ENCODE measurements at places on chromosomes 4 and X.

DNA sequence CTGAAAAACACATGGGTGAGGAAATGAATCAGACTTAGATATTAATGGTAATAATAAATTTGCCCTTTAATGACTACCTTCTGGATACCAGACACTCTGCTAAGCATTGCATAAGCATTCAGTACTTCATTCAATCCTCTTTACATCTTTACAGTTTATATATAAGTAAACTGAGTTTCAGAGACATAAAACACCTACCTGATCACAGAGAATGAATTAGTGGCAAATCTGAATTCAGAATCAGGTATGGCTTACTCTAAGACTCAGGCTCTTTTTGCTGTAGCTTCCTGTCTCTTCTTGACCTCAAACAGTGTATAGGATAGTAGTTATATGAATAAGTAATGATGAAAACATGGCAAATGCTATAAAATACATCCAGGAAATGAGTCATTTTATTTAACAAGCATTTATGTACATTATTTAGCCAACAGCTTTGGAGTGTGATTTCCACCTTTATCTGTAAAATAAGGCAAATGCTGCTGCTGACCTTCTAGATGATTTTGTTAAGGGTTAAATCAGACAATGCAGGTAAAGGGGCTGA, 83.9 kb downstream of the VEGFC start:
- DNase-seq = no peak

DNA sequence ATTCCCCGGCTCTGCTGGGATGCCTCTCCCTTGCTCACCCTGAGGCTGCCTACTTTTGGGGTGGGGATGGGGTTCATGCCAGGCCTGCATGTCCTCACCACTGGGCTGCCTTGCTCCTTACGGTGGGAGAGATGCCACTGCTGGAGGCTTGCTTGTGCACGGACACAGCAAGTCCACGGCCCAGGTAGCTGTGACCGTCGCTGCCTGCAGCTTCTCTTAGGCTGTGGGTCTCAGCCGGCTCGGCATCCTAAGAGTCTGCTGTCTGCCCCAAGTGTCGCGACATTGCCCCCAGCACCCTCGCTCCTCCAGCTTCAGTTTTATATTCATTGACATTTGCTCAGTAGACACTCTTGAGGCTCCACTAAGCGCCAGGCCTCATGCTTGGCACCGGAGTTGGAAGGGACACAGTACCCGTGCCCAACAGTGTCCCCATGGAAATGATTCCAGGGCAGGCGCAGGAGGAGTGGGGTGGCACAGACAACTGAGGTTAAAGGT, 58.3 kb downstream of the TBC1D14 start:
- no peak for DNase-seq

- DNase-seq = no peak
These were observed 405.8 kb upstream of the HTR2C start for GRCh38 chrX:114178126-114178525.

GRCh38 chr4:79584902-79585301, 176.9 kb upstream of the GK2 start:
- no peak for DNase-seq

DNA sequence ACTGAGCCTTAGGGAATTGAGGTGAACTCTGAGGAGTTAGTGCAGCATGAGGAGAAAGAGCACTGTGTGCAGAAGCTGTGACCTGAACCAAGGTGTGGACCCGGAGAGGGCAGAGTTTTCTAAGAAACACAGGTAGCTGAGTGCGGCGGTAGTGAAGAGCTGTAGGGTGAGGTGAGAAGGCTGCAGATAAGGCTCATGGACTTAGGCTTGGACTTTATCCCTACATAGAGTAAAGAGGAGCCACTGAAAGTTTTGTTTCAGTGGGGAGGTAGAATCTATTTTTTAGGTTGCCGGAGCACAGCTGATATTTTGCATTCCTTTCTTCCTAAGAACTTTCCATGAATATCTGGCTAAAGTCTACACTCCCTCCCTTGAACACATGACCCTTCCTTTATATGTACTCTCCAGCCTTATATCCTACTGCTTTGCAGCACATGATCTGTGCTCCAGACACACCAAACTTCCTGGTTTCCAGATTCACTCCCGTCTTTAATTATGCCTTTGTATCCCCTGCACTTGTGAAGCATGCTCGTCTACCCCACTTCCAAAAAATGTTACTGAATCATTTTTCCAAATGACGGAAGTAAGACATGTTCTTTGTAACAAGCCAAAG, 10.6 kb upstream of the PGRMC2 start:
- no peak for DNase-seq

Data from stimulated activated CD4-positive, alpha-beta T cell treated with anti-CD3 and anti-CD28 coated beads, Interleukin-4, amount 100 ng/mL, for 48 hours (primary cell).